ENCODE measurements at places on chromosomes 6 and 20.
A peak's percentile ranks its signal among the peaks of the same experiment; 100 is the strongest.

DNA sequence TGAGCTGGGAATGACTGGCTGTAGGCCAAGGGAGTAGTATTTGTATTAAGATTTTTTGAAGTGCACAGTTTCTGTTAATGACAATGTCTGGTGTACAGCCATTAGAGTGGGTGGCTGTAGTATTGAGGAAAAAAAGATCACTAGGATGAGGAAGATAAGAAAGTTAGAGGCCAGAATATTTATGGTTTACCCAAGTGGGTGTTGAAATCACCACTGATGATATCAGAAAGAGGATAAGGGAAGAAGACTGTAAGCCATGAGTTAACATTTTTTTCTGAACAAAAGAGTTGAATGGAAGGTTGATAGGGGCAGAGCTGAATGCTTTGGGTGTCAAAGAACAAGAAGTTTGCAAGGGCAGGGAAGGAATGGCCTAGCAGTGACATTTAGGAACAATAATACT, 104.7 kb downstream of the PRDM13 start:
- DNase-seq, result no peak

- peak; percentile 54 for DNase-seq
Observed at GRCh38 chr6:7140631-7141378, 33.0 kb downstream of the RREB1 start.

DNA sequence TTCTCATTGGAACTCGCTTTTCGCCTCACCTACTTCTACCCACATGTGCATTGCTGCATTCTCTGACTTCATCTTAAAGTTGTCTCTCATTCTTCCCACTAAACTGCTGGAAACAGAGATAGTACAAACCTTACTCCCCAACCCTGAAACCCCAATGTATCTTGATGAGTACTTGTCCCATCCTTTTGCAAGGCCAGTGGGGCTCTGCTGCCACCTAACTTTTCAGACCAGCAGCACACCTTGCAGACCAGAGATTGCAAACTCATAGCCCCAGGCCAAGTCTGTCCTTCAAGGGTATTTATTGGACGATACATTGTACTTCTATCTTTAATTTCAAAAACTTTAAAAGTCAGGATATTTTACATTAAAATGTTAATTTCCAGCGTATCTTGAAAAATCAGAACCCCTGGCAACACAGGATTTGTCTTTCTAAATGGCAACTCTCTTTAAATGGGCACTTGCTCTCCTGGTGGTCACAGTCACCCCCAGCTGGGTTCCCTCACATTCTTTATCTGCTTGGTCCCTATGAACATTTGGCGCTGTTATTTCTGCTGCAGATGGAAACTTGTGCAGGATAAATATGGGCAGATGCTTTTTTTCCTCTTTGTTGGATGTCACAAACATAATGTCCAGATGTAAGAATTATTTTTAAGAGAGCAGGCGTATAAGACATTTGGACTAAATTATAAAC, 83.9 kb downstream of the SOD2 start:
- no peak for DNase-seq

DNA sequence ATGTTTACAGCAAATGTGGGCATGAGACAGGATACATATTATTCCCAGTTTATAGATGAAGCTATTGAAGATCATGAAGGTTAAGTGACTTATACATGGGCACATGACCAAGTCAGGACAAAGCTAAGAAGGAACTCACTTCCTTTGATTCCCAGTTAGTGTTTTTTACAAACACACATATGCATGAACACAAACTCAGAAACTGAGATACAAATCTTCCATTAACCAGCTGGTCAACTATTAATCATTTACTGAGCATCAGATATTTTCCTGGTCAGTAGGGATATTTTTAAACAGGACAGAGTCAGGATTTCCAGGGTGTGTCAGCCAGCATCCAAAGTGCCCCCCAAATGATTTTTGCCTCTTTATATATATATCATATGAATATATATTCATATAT, 222.2 kb downstream of the OGFRL1 start:
- no peak for DNase-seq

GRCh38 chr20:25042531-25043498, 15.1 kb downstream of the ACSS1 start:
- no peak for DNase-seq

DNA sequence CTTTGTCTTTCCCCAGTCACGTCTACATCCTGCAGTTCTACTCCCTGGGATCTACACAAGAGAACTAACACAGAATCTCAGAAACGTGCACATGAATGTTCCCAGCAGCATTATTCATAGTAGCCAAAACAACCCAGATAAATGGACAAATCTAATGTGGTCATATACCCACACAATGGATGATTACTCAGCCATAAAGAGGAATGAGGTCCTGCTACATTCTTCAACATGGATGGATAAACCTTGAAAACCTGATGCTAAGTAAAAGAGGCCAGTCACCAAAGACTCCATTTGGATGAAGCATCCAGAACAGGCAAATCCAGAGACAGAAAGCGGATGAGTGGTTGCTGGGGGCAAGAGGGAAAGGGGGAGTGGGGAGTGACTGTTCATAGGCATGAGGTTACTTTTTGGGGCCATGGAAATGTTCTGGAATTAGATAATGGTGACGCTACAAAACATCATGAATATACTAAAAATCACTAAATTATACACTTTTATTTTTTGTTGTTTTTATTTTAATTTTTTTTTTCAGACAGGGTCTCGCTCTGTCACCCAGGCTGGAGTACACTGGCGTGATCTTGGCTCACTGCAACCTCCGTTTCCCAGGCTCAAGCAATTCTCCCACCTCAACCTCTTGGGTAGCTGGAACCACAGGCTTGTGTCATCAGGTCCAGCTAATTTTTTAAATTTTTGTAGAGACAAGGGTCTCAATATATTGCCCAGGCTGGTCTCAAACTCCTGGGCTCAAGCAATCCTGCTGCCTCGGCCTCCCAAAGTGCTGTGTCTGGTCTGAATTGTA, 50.8 kb upstream of the DSN1 start:
- no peak for DNase-seq
